Stimulated activated CD4-positive, alpha-beta T cell treated with anti-CD3 and anti-CD28 coated beads, Interleukin-2, amount 100 ng/mL, for 4 hours (primary cell): ENCODE measurements at places on chromosomes 16 and 17.

DNA sequence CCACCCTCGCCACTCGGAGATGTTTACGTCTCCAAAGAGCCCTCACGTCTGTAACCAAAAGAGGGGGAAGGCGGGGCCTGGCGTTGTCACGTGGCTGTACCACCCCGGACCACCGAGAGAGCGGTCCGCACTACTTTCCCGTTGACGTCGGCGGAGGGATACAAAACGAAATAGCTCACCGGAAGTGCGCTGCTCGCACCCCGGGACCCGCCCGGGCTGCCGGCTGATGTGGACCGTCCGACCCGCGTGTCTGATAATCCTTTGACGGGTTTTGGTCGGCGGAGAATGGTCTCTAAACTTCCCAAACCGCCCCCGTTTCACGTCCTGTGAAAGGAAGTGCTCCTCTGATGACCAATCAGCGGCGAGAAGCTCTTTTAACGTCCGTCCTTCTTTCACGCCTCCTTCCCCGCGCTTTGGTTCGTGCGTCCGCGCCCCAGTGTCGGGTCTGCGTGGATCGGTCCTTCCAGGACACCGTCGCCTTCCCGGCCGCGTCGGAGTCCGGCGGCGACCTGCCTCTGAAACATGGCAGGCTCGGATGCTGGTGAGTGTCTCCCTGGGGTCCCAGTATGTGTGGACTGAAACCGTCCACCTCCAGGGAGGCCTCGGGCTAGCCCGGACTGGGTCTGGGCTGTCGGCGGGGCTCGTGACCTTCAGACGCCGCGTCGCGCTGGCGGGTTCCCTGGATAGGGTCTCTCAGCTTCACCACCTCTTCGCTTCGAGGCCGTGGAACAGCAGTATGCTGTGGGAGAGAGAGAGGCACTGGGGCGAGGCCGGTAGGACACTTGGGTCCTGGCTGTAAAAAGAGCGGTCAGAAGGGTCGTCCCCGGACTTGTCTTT, at the start of gene CEP95:
Gene CEP95 (plus strand): TSS at position 402 of the 837 bp plus-strand sequence. CDS start 121 bp downstream, at position 523.
- DNase-seq, result peak; percentile 93

GRCh38 chr16:27291722-27292240, 22.0 kb upstream of the IL4R start:
- DNase-seq, result no peak

DNA sequence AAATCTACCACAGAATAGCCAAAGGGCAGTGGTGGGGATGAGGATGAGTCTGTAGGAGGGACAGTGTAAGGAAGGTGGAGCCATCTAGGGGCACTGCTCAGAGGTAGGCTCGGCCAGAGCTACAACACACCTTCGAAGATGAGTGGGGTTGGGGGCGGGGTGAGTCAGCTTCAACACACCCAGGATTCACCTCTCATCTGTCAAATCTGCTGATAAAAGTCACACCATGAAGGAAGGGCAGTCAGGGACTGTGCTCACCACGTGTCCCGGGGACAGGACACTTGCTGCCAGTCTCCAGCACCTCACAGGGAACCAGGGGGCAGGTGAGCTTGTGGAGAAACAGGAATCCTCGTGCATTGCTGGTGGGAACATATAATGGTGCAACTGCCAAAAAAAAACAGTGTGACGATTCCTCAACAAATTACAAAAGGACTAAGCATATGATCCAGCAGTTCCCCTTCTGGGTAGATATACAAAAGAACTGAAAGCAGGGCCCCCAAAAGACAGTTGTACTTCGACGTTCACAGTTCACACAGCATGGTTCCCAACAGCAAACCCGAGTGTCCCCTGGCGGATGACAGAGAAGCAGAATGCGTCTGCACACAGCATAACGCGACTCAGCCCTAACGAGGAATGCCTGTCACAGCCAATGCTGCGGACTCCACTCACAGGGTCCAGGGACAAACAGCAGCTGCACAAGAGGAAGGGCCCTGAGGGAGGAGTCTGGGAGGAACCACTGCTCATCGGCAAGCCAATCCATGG, 133.1 kb downstream of the ANKRD11 start:
- peak; percentile 67 for DNase-seq

DNA sequence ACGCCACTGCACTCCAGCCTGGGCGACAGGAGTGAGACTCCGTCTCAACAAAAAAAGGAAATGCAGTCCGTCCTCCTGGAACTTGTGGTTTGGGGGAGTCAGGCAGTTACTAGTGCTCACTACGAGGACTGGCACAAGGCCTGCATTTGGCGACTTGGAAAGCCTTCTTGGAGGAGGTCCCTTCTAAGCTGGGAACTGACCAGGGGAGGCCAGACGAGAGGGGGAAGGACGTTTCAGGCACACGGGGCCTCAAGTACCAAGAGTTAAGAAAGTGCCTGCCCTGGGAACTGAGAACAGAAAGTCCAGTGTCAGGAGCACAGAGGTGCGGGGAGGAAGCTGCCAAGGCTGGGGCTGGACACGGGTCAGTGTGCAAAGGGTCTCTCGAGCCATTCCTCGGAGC, 89.9 kb downstream of the ABR start:
- DNase-seq, result no peak

GRCh38 chr17:73427198-73427597, 115.4 kb upstream of the CDC42EP4 start:
- DNase-seq, result no peak

- DNase-seq, result no peak
Measured at GRCh38 chr17:62092784-62093183, 27.7 kb upstream of the MED13 start.

DNA sequence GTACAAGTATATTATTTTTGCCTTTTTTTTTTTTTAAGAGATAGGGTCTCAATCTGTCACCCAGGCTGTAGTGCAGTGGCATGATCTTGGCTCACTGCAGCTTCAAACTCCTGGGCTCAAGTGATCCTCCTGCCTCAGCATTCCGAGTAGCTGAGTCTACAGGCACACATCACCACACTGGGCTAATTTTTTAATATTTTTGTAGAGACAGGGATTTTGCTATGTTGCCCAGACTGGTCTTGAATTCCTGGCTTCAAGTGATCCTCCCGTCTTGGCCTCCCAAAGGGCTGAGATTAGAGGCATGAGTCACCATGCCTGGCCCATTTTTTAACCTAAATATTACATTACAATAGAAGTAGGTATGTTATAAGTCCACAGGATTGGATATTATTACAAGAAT, 3.2 kb downstream of the TERB1 start:
- no peak for DNase-seq

- DNase-seq, result no peak
Measured at GRCh38 chr16:24204150-24204665, 51.9 kb upstream of the CACNG3 start.

- no peak for DNase-seq
Measured at GRCh38 chr17:75219815-75220214, 14.3 kb downstream of the NUP85 start.

GRCh38 chr17:61729690-61730268, 133.5 kb downstream of the BRIP1 start:
- DNase-seq, result no peak

DNA sequence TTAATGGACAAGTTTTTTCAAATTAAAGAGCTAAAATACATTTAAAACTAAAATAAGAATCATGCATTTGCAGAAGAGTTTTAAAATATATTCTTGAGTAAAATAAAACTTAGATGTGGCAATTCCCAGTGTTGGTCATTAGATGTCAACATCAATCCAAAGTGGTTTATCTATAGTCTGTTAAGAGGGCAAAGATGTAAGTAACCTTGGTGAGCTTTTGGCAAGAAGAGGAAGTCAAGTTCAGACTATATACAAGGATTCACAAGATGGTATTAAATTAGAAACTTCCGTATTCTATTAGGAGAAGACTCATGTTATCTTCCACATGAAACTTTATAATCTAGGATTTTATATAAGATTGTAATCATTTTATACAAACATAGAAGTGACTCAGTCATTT, 73.1 kb downstream of the CEP95 start:
- DNase-seq, result no peak

- DNase-seq, result no peak
Measured at GRCh38 chr17:82114872-82115271, 16.8 kb upstream of the FASN start.

DNA sequence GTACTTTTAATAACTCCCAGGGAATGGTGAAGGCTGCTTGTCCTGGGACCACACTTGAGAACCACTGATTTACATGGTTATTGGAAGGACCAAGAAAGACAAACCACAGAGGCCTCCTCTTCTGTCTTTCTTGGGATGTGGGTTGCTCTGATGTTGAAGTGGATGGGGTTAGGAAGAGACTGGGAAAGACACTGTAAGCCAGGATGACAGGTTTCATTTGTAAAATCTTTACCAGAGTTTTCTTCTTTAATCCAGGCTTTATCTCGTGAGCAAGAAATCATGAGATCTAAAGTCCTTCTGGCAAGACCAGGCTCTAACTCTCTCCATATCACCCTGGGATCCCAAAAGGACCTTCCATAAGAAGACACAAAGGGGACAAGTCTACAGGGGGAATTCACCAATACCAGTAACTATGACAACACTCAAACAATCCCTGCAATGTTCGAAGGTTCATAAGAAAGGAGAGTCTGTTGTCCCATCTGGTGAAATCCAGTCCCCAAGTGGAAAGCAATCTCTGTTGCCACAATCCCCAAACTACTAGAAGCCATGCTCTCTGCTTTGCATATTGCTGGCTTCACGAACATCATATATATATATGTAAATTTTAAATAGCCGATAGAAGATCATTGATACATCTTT, 44.8 kb upstream of the CDRT4 start:
- no peak for DNase-seq

DNA sequence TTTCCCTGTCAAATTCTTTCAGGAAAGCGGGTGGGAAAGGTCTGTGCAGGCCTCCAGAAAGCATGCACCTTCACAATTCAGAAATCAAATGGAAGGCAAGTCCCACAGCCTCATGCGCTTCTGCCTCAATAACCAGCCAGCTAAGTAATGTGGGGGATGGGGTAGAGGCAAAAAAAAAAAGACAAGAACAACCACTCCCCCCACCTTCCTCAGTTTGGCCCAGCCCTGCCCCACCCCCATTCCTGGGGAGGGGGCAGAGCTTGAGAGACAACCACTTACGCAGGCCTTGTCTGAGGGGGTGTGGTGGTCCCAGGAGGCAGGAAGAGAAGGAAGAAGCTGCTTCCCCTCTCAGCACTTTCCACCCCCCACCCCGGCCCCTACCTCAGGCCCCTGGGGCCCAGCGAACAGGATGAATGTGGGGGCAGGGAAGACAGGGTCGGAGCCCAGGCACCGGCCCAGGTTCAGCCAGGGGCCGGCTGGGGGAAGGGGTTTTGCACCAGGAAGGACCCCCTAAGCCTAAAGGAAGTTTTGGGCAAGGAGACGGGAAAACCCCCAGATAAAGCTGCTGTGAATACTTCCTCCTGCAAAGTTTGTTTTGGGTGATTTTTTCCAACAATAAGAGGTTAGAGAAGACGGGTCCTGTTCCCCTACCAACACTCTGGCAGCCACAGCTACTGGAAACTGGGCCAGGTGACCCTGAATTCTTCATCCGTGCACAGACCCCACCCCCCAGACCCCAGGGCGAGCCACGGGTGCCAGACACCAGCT, 1.2 kb downstream of the JUP start:
- DNase-seq, result no peak

GRCh38 chr17:75241143-75241430, 20.3 kb downstream of the GGA3 start:
- DNase-seq, result no peak

DNA sequence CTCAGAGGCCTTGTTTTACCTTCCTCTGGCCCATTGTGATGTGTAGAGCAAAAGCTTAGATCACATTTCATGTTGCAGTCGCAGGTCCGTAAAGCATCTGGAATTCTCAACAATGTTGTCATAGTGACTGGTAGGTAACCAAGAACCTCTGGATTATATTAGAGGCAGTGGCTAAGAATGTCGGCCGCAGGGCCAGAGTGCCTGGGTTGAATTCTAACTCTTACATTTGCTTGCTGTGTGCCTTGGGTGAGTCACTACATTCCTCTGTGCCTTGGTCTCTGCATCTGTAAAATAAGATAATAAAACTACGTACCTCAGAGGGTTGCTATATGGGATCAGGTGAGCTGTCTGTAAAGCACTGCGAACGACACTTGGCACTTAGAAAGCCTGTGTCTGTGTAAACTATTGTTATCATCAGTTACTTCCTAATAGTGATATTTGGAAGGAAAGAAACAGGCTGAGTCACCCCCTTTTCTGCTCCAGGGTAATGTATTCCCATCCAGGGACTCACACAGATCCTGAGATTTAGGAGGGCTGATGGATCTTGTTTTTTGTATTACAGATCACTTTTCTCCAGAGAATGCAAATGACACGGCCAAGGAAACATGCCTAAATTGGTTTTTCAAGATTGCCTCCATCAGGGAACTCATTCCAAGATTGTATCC, 52.2 kb downstream of the VPS35L start:
- no peak for DNase-seq
